Upper lobe of left lung (tissue), 6 donors: ENCODE measurements at places on chromosomes 6 and 20. TPM values are rescaled to one million over a fixed set of nuclear protein-coding genes. Genes with fewer than 3 reads are reported as not detected.
A peak's percentile ranks its signal among the peaks of the same experiment; 100 is the strongest.

- no peaks in the 10 kb centered on the region for H3K27me3 ChIP-seq
- H3K4me1 ChIP-seq, result no peaks in the 10 kb centered on the region
- no peak overlapping the region for H3K27ac ChIP-seq
- no peaks in the 10 kb centered on the region for H3K36me3 ChIP-seq
- DNase-seq, result no peak
Observed at GRCh38 chr6:88869263-88870020, 94.0 kb downstream of the RNGTT start.

GRCh38 chr6:115783402-115784061, 277.2 kb downstream of the FRK start:
- H3K36me3 ChIP-seq, result no peaks in the 10 kb centered on the region
- H3K4me1 ChIP-seq, result no peaks in the 10 kb centered on the region
- no peak overlapping the region for H3K4me3 ChIP-seq
- H3K27me3 ChIP-seq, result no peaks in the 10 kb centered on the region
- no peak overlapping the region for H3K27ac ChIP-seq
- DNase-seq, result no peak

Gene FRK
- 2.2 TPM for total RNA-seq

GRCh38 chr6:35302604-35303241, 5.1 kb downstream of the DEF6 start:
- no peak for DNase-seq
- peaks cover 41% of the 10 kb centered on the region for H3K4me1 ChIP-seq
- H3K27me3 ChIP-seq, result no peaks in the 10 kb centered on the region
- no peak overlapping the region for H3K4me3 ChIP-seq
- no peaks in the 10 kb centered on the region for H3K36me3 ChIP-seq
- peak overlapping the region; percentile 82 for H3K27ac ChIP-seq

DNA sequence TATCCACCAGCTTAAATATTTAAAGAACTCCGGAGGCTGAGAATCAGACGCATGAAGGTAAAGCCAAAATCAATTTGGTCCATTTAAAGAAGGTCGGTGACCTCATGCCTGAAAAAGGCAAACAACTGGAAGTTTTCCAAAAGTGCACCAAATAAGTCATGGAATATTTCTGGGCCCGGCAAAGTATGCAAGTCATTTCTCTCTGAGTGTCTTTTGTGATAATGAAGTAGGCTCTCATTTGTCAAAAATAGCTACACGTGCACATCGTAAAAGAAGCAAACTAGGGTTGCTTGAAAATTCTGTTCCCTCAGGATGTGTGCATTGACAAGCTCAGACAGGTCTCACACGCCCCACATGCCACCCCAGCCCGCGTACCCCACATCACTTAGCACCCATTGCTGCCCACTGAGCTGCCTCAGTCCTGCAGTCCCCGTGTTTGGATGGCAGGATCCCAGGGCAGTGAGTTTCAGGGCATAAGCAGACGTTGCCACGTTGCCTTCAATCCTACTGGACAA, 20.5 kb upstream of the PYGB start:
- H3K27me3 ChIP-seq, result no peaks in the 10 kb centered on the region
- H3K27ac ChIP-seq, result peak overlapping the region; percentile 38
- H3K4me3 ChIP-seq, result no peak overlapping the region
- peaks cover 5% of the 10 kb centered on the region for H3K36me3 ChIP-seq

DNA sequence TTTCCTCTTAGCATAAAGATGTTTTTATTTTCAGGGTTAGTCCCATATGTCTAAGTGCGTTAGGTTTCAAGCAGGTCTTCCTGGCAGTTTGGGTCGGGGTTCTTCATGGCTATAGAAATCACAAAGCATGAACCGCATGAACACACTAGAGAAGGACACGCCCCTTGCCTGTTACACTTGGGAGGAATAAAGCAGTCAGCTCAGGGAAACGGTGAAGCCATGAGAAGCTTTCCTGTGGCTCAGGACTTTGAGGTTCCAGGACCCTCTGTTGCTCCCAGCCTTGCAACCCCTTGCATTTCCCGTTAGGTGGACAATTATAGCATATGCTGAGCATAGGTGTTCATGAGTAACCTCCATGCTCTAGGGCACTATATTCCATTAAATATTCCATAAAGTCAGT, 96.7 kb downstream of the SYCP2 start:
- peak; percentile 19 for DNase-seq
- H3K4me1 ChIP-seq, result peaks cover 7% of the 10 kb centered on the region
- H3K36me3 ChIP-seq, result no peaks in the 10 kb centered on the region

Gene MAFB
- total RNA-seq, result 41.4 TPM

DNA sequence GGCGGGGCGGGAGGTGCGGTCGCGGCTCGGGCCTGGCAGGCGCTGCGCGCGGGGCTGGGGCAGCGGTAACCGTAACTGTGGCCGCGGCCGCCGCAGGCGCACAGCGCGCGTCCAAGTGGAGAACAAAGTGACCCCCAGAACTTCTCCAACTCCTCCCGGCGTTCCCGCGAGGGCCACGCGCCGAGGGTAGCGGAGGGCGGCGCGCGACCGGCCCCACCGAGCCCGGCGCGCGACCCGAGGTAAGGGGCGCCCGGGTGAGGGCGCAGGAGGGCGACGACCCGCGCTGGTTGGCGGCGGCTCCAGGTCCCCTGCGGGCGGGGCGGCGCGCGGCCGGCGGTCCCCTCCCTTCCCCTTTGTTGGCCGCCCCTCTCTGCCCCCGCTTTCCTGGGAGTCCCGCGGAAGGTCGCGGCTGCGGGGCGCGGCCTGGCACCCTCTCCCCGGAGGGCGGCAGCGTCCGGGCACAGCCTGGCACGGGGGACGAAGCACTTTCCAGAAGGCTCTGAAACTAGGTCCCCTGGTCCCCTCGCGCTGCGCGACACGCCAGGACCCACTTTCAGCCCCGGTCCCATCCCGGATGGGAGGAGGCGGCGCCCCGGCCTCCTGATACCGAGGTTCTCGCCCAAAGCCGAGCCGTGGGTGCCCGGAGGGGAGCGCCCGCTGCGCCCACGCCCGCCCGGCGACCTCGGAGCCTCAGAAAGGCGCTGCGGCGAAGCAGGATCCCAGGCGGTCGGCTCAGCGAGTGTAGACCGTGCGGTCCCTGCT, at the start of gene TIAM2:
Gene TIAM2 (plus strand): TSS at position 62 of the 762 bp plus-strand sequence. CDS start 133,909 bp downstream, outside the sequence.
- peak; percentile 84 for DNase-seq
- H3K4me1 ChIP-seq, result peaks cover 15% of the 10 kb centered on the region
- H3K4me3 ChIP-seq, result peak within 1 kb of the TSS; percentile 51
- H3K27ac ChIP-seq, result no peak within 1 kb of the TSS
- H3K27me3 ChIP-seq, result no peaks in the 10 kb centered on the region

Gene RRAGD
- total RNA-seq, result 17.5 TPM

DNA sequence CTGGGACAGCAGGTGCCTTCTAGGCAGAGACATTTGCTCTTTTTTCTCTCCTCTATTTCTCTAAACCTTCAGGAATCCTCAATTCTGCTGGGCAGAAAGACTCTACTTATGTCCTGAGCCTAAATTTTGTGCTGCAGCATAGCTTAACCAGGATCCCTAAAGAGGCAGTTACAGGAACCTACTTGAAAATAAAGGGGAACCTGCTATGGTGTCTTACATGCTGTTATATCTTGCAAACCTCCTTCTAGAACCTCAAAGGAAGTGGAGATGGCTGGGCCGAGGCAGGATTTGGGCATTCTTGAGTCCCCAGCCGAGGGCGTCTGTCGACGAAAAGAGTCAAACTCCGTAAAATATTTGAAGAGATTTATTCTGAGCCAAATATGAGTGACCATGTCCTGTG, 17.1 kb upstream of the GMNN start:
- no peak for DNase-seq
- H3K4me3 ChIP-seq, result no peak overlapping the region
- no peak overlapping the region for H3K27ac ChIP-seq
- no peaks in the 10 kb centered on the region for H3K27me3 ChIP-seq

GRCh38 chr6:47402081-47402480, 75.5 kb upstream of the CD2AP start:
- no peaks in the 10 kb centered on the region for H3K4me1 ChIP-seq
- H3K27ac ChIP-seq, result no peak overlapping the region
- no peaks in the 10 kb centered on the region for H3K27me3 ChIP-seq
- no peak overlapping the region for H3K4me3 ChIP-seq
- DNase-seq, result no peak

DNA sequence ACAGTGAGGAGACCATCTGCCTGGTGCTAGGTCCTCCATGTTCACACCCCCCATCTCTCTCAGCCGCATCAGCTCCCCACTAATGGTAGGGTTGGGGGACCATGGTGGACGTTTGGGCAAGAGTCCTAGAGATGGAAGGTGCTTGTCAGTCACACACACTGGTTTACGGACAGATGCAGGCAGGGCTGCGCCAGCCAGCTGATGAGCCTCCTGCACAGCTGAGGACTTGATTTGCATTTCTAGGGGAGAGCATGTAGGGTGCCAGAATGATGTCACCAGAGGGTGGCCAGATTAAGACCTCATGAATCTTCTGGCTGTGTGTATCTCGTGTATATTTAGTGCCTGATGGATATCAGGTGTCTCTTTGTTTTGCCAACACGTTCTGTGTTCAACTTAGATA, 28.6 kb downstream of the CST8 start:
- no peak overlapping the region for H3K4me3 ChIP-seq
- no peaks in the 10 kb centered on the region for H3K36me3 ChIP-seq
- H3K27ac ChIP-seq, result no peak overlapping the region
- H3K27me3 ChIP-seq, result no peaks in the 10 kb centered on the region
- DNase-seq, result no peak

DNA sequence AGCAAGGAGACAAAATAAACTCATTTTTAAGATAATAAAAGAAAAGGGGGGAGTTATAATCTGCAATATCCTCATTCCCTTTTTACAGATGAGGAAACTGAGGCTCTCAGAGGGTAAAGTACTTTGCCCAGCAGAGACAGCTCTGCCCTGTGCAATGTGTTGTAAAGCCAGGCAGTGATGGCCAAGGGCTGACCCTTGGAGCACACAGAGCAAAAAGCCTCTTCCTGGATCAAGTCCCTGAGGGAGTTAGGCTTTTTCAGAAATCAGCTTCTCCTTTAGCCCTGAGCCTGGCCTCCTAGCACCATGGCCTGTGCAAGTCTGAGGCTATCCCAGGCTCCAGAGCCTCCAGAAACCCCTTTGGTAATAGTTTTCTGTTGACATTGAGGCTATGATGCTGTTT, 234.8 kb downstream of the PHACTR1 start:
- no peaks in the 10 kb centered on the region for H3K4me1 ChIP-seq
- no peak overlapping the region for H3K4me3 ChIP-seq
- DNase-seq, result no peak

Gene CDH26
- total RNA-seq, result 4.6 TPM

DNA sequence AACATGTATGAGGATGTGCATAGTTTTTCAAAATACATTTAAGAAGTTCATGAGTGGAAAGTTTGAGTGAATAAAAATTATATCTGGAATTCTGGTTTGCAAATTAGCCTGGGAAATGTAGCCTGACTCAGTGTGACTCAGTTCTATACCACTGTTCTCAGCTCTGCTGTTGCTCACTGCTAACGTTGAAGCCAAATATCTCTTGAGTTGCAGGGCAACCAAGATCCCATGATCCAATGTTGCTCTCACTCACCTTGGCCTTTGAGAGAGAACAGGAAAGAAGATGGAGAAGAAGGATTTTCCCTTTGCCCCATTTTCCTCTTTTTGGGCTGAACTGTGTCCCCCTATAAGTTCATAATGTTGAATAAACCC, 28.9 kb downstream of the PSMB9 start:
- H3K4me3 ChIP-seq, result no peak overlapping the region
- peaks cover 8% of the 10 kb centered on the region for H3K4me1 ChIP-seq
- H3K27ac ChIP-seq, result no peak overlapping the region
- H3K27me3 ChIP-seq, result no peaks in the 10 kb centered on the region

DNA sequence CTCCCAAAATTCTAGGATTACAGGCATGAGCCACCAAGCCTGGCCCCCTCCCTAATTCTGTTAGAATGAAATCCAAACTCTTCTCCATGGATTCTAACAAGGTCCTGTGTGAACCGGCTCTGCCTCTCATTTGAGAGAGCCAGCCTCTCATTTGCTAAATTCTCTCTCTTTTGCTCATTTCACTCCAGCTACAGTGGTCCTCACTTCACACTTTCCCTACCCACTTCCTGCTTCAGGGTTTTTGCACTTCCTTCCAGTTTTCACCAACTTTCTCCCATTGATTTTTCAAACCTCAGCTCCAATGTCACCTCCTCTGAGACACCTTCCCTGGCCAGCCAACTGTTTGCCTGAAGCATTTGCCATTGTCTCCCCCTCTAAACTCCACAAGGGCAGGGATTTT, 5.1 kb downstream of the COX4I2 start:
- H3K36me3 ChIP-seq, result no peaks in the 10 kb centered on the region
- no peak overlapping the region for H3K27ac ChIP-seq
- no peaks in the 10 kb centered on the region for H3K27me3 ChIP-seq
